ENCODE measurements at places on chromosomes 7 and 10.
A peak's percentile ranks its signal among the peaks of the same experiment; 100 is the strongest.

GRCh38 chr7:135743907-135744731 lies 4.5 kb downstream of the FAM180A start:
- DNase-seq: no peak

GRCh38 chr7:143458263-143458662 lies 15.0 kb downstream of the TAS2R60 start:
- no peak for DNase-seq

DNA sequence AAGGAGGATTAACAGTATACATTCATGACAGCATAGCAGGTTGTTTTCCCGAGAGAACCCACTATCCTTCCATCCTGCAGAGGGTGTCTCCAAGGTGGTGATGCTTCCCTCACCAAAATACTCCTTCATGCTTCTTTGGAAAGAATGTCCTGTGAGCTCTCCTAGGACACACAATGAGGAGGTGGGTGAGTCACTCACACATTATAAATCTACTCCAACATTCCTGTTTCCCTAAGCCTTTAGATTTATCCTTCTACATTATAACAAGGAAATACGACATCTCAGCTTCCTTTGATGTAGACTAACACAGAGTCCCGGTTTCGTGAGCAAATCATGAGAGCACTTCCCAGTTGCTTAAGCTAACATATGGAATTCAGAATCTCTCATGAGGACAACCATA lies 689.7 kb upstream of the CELF2 start:
- DNase-seq: no peak

GRCh38 chr7:31919678-31920369 lies 150.4 kb downstream of the PDE1C start:
- DNase-seq: no peak

DNA sequence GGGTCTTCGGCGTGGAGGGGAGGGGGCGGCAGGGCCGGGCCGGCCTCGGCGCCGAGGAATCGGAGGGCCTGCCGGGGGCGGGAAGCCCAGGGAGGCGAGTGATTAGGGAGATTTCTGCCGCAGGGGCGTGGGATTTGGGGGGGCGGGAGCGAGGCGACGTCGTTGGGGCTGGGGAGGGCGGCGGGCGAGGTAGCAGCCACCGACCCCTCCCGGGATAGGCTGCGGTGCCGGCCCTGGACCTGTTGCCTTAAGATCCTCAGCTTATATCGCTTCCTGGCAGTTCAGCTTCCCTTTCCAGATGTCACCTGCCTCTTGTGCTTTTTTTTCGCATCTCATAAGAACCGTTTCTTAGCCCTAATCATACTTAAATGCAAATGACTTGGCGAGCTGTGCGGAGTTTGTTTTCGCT lies 655 bp downstream of the LMTK2 start:
- DNase-seq: peak; percentile 56

- peak; percentile 44 for DNase-seq
Measured at GRCh38 chr7:109663806-109664205, 1094.1 kb downstream of the DNAJB9 start.

- no peak for DNase-seq
Measured at GRCh38 chr7:155260498-155260872, 37.2 kb upstream of the INSIG1 start.

DNA sequence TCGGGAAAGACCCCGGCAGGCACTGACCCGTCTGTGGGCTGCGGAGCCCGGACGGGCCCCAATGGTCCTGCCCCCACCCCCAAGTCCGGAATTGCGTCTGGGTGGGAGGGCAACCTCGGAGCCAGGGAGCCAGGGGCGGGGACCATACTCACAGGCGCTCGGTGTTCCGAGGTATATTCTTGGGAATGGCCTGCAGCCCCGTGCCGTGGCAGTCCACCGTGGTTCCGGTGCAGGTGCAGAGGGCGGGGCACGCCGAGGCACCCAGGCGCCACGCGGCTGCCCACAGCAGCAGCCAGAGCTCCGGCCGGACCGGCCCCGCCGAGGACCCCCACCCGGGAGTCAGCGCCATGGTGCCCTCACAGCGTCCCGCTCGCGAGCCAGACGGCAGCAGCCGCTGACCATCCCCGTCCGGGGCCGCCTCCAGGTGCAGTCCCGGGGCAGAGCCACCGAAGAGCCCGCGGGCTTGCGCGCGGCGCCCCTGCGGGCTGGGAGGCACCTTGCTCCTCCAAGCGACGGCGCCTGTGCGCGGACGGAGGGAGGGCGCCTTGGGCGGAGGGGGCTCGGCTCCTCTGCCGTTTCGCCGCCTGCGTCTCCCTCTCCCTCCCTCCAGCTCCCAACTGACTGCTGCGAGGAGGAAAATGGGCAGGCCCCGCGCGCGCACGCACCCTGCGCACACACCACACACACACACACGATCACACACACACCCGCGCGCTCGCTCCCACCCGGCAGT lies at the start of gene SLIT1:
Gene SLIT1 (minus strand): TSS at position 634 of the 733 bp plus-strand sequence. CDS start 285 bp downstream, at position 349.
- DNase-seq: peak; percentile 76

DNA sequence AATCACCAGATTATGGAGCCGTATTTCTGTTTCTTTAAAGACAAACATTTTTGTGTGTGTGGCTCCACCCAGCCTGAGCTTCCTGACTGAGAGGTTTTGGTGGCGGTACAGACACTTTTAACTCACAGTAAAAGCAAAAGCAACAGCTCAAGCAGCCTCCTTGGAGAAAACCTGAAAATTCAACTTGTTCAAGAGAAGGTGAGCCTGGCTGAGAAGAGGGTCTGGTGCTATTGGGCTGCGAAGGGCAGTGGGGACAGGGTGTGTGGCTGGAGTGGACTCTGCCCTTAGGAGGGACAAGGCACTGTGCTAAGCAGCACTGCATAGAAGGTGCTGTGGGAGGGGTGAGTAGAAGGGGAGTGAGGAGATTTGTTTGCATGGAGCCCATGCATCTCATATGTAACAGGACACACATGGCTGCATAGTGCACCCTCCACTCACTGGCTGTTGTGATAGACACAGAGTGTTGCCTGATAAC lies at the start of gene GIMAP7:
Gene GIMAP7 (plus strand): TSS at position 125 of the 475 bp plus-strand sequence. CDS start 5,103 bp downstream, outside the sequence.
- no peak for DNase-seq

Measured in NCI-H2171 treated with DMSO at 0.1 percent for 48 hours (cell line).